Body of pancreas (tissue), 4 donors: ENCODE measurements at places on chromosomes 6 and 20.

GRCh38 chr6:90192857-90193256, 103.8 kb downstream of the BACH2 start:
- no peak for DNase-seq
- no peaks in the 10 kb centered on the region for H3K36me3 ChIP-seq
- no peaks in the 10 kb centered on the region for H3K27me3 ChIP-seq
- H3K4me1 ChIP-seq: no peaks in the 10 kb centered on the region

- H3K4me1 ChIP-seq: no peaks in the 10 kb centered on the region
- H3K36me3 ChIP-seq: no peaks in the 10 kb centered on the region
- H3K4me3 ChIP-seq: no peak overlapping the region
- peak; percentile 49 for DNase-seq
- H3K27ac ChIP-seq: no peak overlapping the region
Measured at GRCh38 chr6:76230711-76231110, 158.2 kb upstream of the IMPG1 start.

DNA sequence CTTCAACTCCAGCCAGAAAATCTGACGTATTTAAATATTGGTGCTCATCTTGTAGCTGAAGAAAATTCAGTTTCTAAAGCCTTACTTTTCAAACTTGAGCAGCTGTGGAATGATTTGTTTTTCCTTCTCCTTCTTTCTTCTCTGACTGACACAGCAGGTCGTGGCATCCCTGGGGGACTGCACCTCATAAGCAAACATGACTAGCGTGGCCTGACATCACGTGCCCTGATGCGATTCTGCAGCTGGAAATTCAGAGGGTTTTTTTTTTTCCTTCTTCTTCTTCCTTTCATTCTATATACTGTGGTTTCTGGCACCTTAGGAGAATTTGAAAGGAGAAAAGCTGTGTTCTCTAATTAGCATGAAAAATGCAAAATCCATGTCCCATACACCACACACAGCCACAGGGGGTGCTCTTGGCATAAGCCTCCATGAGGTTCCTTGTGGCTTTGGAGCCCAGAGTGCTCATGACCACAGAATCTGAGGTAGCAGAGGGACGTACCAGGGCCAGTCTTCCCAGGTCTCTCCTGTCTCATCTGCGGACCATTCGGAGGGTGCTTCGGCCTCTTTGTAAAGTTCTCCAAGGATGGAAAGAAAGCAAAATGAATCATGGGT, 258.5 kb upstream of the CDH4 start:
- no peak overlapping the region for H3K4me3 ChIP-seq
- H3K27ac ChIP-seq: no peak overlapping the region
- no peaks in the 10 kb centered on the region for H3K27me3 ChIP-seq
- no peaks in the 10 kb centered on the region for H3K36me3 ChIP-seq
- H3K4me1 ChIP-seq: no peaks in the 10 kb centered on the region

GRCh38 chr6:110557199-110557598, 80.8 kb upstream of the SLC22A16 start:
- H3K4me3 ChIP-seq: no peak overlapping the region
- H3K4me1 ChIP-seq: no peaks in the 10 kb centered on the region
- H3K27me3 ChIP-seq: no peaks in the 10 kb centered on the region
- no peak overlapping the region for H3K27ac ChIP-seq
- H3K36me3 ChIP-seq: no peaks in the 10 kb centered on the region

- H3K36me3 ChIP-seq: no peaks in the 10 kb centered on the region
- no peak overlapping the region for H3K27ac ChIP-seq
- no peaks in the 10 kb centered on the region for H3K4me1 ChIP-seq
- H3K27me3 ChIP-seq: no peaks in the 10 kb centered on the region
- no peak for DNase-seq
- H3K4me3 ChIP-seq: no peak overlapping the region
Measured at GRCh38 chr6:4164117-4164442, 28.7 kb upstream of the ECI2 start.

- no peak overlapping the region for H3K27ac ChIP-seq
- H3K27me3 ChIP-seq: no peaks in the 10 kb centered on the region
- H3K4me3 ChIP-seq: no peak overlapping the region
- peaks cover 26% of the 10 kb centered on the region for H3K4me1 ChIP-seq
- no peaks in the 10 kb centered on the region for H3K36me3 ChIP-seq
- DNase-seq: no peak
Measured at GRCh38 chr6:29975561-29975907, 33.2 kb downstream of the HLA-A start.

- DNase-seq: no peak
- H3K4me3 ChIP-seq: no peak overlapping the region
- no peak overlapping the region for H3K27ac ChIP-seq
- no peaks in the 10 kb centered on the region for H3K4me1 ChIP-seq
- H3K27me3 ChIP-seq: no peaks in the 10 kb centered on the region
Measured at GRCh38 chr20:35527122-35527769, 2.2 kb downstream of the C20orf173 start.

- no peak overlapping the region for H3K4me3 ChIP-seq
- DNase-seq: no peak
- H3K36me3 ChIP-seq: no peaks in the 10 kb centered on the region
- H3K27me3 ChIP-seq: no peaks in the 10 kb centered on the region
- H3K27ac ChIP-seq: no peak overlapping the region
Measured at GRCh38 chr6:38720295-38720694, 5.2 kb downstream of the DNAH8 start.

GRCh38 chr6:132515386-132515785, 2.5 kb upstream of the STX7 start:
- no peaks in the 10 kb centered on the region for H3K36me3 ChIP-seq
- DNase-seq: no peak
- peaks cover 11% of the 10 kb centered on the region for H3K4me1 ChIP-seq
- no peak overlapping the region for H3K27ac ChIP-seq
- no peak overlapping the region for H3K4me3 ChIP-seq

DNA sequence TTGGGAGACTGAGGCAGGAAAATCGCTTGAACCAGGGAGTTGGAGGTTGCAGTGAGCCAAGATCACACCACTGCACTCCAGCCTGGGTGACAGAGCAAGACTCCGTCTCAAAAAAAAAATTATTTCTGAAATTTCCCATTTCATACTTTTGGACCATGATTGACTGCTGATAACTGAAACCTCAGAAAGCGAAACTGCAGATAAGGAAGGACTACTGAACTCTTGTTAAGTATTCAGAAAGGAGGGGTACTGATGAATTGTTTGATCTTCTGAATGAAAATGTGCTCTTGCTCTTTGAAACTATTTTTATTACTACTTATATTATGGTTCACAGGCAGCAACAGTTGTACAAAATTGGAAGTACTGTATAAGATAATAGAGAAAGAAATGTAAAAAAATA, 69.0 kb downstream of the HDGFL1 start:
- no peak overlapping the region for H3K4me3 ChIP-seq
- no peaks in the 10 kb centered on the region for H3K36me3 ChIP-seq
- no peak overlapping the region for H3K27ac ChIP-seq
- no peak for DNase-seq
- H3K27me3 ChIP-seq: no peaks in the 10 kb centered on the region

- H3K4me1 ChIP-seq: no peaks in the 10 kb centered on the region
- peak; percentile 36 for DNase-seq
- H3K4me3 ChIP-seq: no peak overlapping the region
- no peaks in the 10 kb centered on the region for H3K36me3 ChIP-seq
- no peak overlapping the region for H3K27ac ChIP-seq
Measured at GRCh38 chr6:137910424-137910834, 43.4 kb downstream of the TNFAIP3 start.

GRCh38 chr20:17870086-17870740, 98.4 kb downstream of the SNX5 start:
- peak overlapping the region; percentile 50 for H3K27ac ChIP-seq
- no peak for DNase-seq

- H3K36me3 ChIP-seq: no peaks in the 10 kb centered on the region
- no peak for DNase-seq
- H3K27me3 ChIP-seq: no peaks in the 10 kb centered on the region
- no peak overlapping the region for H3K4me3 ChIP-seq
- no peak overlapping the region for H3K27ac ChIP-seq
- H3K4me1 ChIP-seq: peaks cover 48% of the 10 kb centered on the region
Measured at GRCh38 chr6:16751251-16751946, 9.9 kb downstream of the ATXN1 start.

- H3K36me3 ChIP-seq: no peaks in the 10 kb centered on the region
- no peak for DNase-seq
- H3K4me3 ChIP-seq: no peak overlapping the region
Measured at GRCh38 chr6:56821005-56821432, 133.9 kb upstream of the BEND6 start.

- DNase-seq: no peak
- no peaks in the 10 kb centered on the region for H3K36me3 ChIP-seq
- peaks cover 49% of the 10 kb centered on the region for H3K4me1 ChIP-seq
- no peaks in the 10 kb centered on the region for H3K27me3 ChIP-seq
- H3K27ac ChIP-seq: no peak overlapping the region
Measured at GRCh38 chr20:59028812-59029211, 3.3 kb downstream of the ATP5F1E start.

DNA sequence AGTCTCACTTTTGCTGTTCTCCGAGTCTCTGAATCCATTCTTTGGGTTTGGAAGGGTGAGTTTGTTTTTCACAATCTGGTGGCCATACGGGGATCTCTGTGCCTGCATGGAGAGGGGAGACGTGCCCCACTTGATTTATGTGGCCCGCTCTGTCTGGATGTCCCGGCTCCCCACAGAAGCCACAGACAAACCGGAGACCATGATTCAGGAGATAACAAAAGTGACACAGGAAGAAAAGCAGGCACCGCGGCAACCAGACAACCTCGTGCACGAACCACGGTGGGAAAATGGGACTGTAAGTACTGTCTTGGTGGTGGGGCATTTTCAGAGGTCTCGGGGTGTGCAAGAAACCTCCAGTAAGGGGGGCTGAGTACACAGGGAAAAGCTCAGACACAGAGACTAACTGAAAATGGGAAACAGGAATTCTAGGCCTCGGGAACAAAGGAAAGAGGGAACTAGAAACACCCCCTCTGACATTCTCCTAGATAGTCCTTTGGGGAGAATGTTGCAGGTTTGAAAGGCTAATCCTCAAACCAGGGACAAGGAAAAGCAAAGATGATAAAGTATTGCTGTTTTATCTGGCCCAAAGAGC, 22.1 kb upstream of the ZNF318 start:
- no peak for DNase-seq
- H3K4me3 ChIP-seq: no peak overlapping the region
- no peaks in the 10 kb centered on the region for H3K27me3 ChIP-seq
- H3K4me1 ChIP-seq: peaks cover 8% of the 10 kb centered on the region
- no peaks in the 10 kb centered on the region for H3K36me3 ChIP-seq
- H3K27ac ChIP-seq: no peak overlapping the region

- peaks cover 15% of the 10 kb centered on the region for H3K4me1 ChIP-seq
- H3K36me3 ChIP-seq: no peaks in the 10 kb centered on the region
- DNase-seq: no peak
- no peak overlapping the region for H3K4me3 ChIP-seq
- no peak overlapping the region for H3K27ac ChIP-seq
Measured at GRCh38 chr20:4998160-4998651, 3.1 kb downstream of the SLC23A2 start.

DNA sequence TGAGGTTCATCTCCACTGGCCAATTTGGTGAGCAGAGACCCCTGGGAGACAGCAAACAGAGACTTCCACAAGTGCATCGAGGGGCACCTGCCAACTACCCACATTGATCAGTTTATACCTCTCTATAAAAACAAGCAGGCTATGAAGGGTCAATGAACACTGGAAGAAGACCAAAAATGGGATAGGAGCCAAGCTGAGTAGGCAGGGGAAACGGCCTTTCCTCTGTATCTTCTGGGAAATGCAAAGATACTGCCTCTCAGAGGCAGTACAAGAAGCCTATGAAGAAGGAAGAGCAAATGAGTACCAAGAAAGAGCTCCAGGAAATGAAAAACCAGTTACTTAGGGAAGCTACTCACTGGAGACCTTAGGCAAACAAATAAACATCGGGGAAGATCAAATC, 247.7 kb downstream of the GMDS start:
- no peak overlapping the region for H3K4me3 ChIP-seq
- H3K4me1 ChIP-seq: peaks cover 7% of the 10 kb centered on the region
- no peak overlapping the region for H3K27ac ChIP-seq
- H3K27me3 ChIP-seq: no peaks in the 10 kb centered on the region
- DNase-seq: no peak

- H3K4me1 ChIP-seq: no peaks in the 10 kb centered on the region
- no peaks in the 10 kb centered on the region for H3K36me3 ChIP-seq
- no peak for DNase-seq
- H3K4me3 ChIP-seq: no peak overlapping the region
Measured at GRCh38 chr6:52312461-52312860, 27.9 kb upstream of the MCM3 start.

DNA sequence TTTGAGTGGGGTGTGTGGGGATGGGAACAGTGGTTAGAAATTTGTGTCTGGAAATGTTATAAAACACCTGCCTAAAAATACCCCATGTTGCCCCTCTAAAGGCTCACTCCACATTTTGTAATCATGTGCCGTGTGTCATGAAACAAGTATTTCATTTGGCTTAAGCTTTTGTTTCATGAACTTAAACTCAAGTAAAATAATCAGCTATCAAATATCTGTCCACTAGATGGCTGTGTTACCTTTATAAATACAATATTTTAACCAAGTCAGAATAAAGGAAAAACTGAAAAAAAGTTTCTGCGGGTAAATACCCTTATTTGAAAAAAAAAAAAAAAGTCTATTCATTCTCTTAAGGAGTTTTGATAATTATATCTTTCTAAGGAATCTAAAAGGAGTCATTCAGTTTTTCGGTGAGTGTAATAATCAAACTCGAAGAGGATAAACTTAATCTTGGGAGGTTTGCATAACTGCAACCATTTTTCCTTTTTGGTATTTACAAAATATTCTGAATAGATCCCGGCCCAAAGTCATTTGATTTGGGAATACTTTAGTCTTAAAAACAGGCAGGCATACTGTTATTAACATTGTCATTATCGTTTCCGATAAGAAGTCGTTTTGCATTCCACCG, 29.9 kb upstream of the MTRF1L start:
- H3K4me3 ChIP-seq: no peak overlapping the region
- no peaks in the 10 kb centered on the region for H3K36me3 ChIP-seq
- peaks cover 13% of the 10 kb centered on the region for H3K4me1 ChIP-seq
- H3K27me3 ChIP-seq: no peaks in the 10 kb centered on the region
- DNase-seq: no peak

DNA sequence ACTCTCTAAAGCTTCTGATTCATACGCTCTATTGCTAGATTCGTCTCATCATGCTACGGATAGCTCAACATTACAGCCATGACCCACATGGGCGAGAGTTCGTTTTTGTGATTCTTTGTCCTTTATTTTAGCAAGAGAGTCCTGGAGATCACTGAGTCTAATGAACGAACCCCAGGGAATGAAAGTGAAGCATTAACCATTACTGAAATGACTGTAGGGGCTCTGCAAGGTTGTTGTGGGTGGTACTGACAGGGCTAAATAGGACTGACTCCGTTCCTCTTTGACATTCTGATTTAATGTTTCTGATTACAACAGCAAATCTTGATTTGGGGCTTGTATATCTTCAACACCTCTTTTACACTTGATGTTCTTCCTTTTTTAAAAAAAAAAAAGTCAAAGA, 13.7 kb upstream of the RTF2 start:
- no peak overlapping the region for H3K27ac ChIP-seq
- H3K36me3 ChIP-seq: no peaks in the 10 kb centered on the region
- H3K4me3 ChIP-seq: no peak overlapping the region

GRCh38 chr6:10140824-10141223, 274.1 kb downstream of the TFAP2A start:
- no peak overlapping the region for H3K4me3 ChIP-seq
- no peaks in the 10 kb centered on the region for H3K36me3 ChIP-seq
- no peak overlapping the region for H3K27ac ChIP-seq
- H3K4me1 ChIP-seq: no peaks in the 10 kb centered on the region
- no peaks in the 10 kb centered on the region for H3K27me3 ChIP-seq
